ENCODE measurements at places on chromosomes 12 and 14. TPM values are rescaled to one million over a fixed set of nuclear protein-coding genes. Genes with fewer than 3 reads are reported as not detected.
A peak's percentile ranks its signal among the peaks of the same experiment; 100 is the strongest.

DNA sequence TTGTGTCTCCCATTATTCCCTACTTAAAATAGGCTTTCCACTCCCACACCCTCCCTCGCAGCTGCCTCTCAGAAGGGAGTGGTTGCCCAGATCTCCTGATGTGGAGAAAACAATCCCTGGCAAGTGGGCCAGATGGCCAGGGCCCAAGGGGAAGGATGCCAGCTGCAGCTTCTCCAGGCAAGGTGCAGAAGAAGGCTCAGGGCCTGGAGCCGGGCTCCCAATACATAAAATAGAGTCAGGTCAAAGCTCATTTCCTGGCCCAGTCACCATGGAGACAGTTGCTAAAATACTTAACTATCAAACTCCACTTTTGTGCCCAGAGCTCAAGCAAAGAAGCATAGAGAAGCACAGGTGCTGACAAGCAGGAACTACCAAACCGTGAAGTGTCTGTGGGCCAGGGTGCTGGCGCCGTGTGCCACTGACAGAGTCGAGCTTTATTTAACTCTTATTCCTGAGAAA is 45.7 kb upstream of the ITPR2 start:
- H3K27ac ChIP-seq, result peak overlapping the region; percentile 64
- no peaks in the 10 kb centered on the region for H3K36me3 ChIP-seq
- H3K4me3 ChIP-seq, result no peak overlapping the region
- peaks cover 34% of the 10 kb centered on the region for H3K4me1 ChIP-seq
- DNase-seq, result peak; percentile 84

DNA sequence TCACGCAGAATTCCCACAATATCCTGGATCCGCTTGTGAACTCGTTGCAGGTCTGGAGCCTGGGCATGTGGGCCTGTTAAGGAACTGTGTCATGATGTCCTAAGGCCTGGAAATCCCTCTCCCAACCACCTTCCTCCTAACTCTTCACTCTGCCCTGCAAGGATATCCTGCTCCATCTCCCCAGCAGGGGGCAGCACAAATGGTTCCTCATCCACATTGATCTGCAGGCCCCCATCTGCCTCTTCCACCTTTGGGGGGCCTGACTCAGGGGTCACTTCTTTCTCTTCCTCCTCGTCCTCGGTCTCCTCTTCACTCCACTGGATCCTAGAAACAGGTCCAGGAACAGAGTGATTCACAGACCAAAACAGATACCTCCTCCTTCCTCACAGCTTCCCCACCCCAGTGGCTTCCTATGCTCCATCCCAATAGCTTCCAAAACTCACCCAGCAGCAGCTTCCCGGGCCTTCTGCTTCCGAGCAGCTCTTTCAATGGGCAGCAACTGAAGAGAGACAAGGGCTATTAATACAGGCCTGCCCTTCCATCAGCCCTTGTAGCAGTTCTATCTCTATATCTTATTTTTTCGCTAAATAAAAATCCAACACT is 4.5 kb downstream of the NOP2 start:
- H3K27ac ChIP-seq, result no peak overlapping the region
- no peak overlapping the region for H3K4me3 ChIP-seq
- peaks cover 7% of the 10 kb centered on the region for H3K4me1 ChIP-seq
- H3K27me3 ChIP-seq, result no peaks in the 10 kb centered on the region
- DNase-seq, result peak; percentile 54

DNA sequence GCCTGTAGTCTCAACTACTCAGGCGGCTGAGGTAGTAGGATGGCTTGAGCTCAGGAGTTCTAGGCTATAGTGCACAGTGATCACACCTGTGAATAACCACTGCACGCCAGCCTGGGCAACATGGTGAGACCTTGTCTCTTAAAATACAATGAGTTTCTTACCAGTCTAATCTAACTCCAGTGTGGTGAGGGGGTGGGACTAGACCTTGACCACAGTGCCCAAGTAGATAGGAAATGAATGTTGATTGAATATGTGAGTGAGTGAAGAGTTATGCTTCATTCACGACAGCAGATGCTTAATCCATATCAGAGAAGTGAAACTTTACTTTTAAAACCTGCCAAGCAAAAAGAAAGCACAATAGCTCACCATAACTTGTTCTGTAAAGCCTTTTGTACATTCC is 11.2 kb upstream of the AK7 start:
- no peaks in the 10 kb centered on the region for H3K4me1 ChIP-seq
- H3K4me3 ChIP-seq, result no peak overlapping the region
- no peak for DNase-seq
- H3K27me3 ChIP-seq, result no peaks in the 10 kb centered on the region

DNA sequence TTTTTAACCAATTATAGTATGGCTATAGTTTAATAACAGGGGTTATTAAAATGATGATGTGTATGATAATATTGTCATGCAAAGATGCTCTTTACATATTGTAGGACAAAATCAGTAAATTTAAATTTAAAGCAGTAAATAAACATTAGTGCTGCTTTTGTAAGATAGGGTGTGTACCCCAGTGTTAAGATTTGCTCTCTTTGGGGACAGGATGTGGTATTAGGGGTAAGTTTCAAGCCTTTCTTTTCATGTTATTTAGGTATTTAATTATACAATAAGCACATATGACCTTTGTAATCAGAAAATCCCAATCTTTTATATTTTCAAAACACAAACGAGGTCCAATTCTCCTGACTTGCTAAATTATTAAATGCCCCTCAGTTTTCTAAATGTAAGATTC is 39.7 kb upstream of the RPH3A start:
- H3K4me3 ChIP-seq, result no peak overlapping the region
- no peaks in the 10 kb centered on the region for H3K4me1 ChIP-seq
- no peak overlapping the region for H3K27ac ChIP-seq
- peaks cover 8% of the 10 kb centered on the region for H3K27me3 ChIP-seq
- no peaks in the 10 kb centered on the region for H3K36me3 ChIP-seq
- no peak for DNase-seq

- DNase-seq, result no peak
- H3K4me1 ChIP-seq, result peaks cover 16% of the 10 kb centered on the region
- no peaks in the 10 kb centered on the region for H3K27me3 ChIP-seq
- peaks cover 28% of the 10 kb centered on the region for H3K36me3 ChIP-seq
- H3K4me3 ChIP-seq, result no peak overlapping the region
- no peak overlapping the region for H3K27ac ChIP-seq
These were observed 14.8 kb downstream of the PLEKHA5 start for GRCh38 chr12:19144287-19144686.

- H3K4me1 ChIP-seq, result peaks cover 2% of the 10 kb centered on the region
- H3K27me3 ChIP-seq, result no peaks in the 10 kb centered on the region
- no peak overlapping the region for H3K27ac ChIP-seq
- no peaks in the 10 kb centered on the region for H3K36me3 ChIP-seq
- no peak overlapping the region for H3K4me3 ChIP-seq
These were observed 53.9 kb downstream of the EMP1 start for GRCh38 chr12:13250416-13250815.

DNA sequence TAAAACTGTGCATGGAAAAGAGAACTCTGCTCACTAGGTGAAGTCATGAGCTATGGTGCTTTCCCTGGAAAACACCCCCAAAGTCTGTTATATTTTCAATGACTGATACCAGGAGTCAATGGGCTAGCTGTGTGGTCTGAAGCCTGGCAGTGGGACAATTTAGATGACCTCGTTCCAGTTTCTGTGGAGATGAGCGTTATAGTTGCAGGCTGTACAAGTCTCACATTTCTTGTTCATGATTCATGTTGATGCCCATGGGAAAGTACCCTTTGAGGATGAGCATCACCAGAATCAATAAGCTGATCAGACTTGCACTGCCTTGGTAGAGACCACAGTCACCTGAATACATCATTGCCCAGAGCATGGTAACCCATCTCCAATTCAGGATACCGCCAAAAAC is 70.7 kb downstream of the NOVA1 start:
- H3K27ac ChIP-seq, result no peak overlapping the region
- DNase-seq, result no peak
- no peak overlapping the region for H3K4me3 ChIP-seq
- no peaks in the 10 kb centered on the region for H3K36me3 ChIP-seq
- H3K27me3 ChIP-seq, result no peaks in the 10 kb centered on the region
- no peaks in the 10 kb centered on the region for H3K4me1 ChIP-seq

DNA sequence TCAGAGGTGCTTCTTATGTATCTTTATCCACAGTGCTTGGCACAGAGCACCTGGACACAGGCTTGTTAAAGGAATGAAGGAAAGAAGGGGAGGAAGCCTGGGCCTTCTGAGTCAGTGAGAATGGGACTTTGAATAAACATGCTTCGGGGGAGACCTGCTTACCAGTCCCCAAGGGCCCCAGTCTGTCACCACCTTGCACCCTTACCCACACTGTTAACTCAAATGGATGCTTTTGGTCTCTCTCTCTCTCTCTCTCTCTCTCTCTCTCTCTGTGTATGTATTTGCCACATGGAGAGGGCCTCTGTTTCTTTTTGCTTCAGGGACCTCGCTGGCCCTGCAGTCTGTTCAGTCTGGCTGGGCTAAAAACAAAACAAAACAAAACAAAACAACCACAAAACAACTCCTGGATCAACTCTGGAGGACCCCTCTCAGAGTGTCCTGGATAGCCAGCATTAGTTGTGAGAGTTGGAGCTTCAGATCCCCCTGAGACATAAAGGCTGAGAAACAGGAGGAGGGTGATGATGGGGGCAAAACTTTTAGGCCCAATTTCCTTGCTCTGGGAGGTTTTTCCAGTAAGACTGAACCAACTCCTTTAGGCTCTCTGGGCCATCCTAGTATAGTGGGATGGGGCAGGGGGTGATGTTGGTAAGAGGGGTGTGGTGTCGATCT is 1.9 kb downstream of the KIF5A start:
- peaks cover 5% of the 10 kb centered on the region for H3K4me1 ChIP-seq
- no peak overlapping the region for H3K4me3 ChIP-seq
- peaks cover 27% of the 10 kb centered on the region for H3K27me3 ChIP-seq
- no peak overlapping the region for H3K27ac ChIP-seq
- no peaks in the 10 kb centered on the region for H3K36me3 ChIP-seq

DNA sequence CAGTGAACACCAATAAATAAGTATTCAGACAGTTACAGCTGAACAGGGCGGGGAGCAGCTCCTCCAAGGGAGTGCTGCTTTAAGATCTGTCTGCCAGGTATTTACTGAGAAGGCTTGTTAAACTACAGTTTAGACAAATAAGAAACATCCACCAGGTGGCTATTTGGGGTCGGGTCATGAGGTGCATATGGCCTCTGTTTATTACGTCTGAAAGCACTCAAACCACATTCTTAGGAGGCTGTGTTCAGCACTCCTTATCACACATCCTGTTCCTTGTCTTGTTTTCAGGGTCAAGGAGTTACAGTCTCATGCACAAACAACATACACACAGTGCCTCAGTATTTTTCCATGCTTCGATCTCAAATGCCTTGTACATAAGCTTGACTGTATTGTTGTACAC is 78.8 kb downstream of the KCNMB4 start:
- no peaks in the 10 kb centered on the region for H3K27me3 ChIP-seq
- DNase-seq, result no peak
- no peaks in the 10 kb centered on the region for H3K36me3 ChIP-seq
- no peak overlapping the region for H3K27ac ChIP-seq
- H3K4me3 ChIP-seq, result no peak overlapping the region

Gene MANSC4
- not detected for polyA plus RNA-seq

Gene SRGAP1
- polyA plus RNA-seq, result 1.3 TPM

Gene SRRM4
- 0.37 TPM for polyA plus RNA-seq

Gene TGFB3
- 10.2 TPM for polyA plus RNA-seq

Gene SMIM41
- polyA plus RNA-seq, result not detected

Gene TESPA1
- 0.44 TPM for polyA plus RNA-seq

Gene CYP46A1
- polyA plus RNA-seq, result 1.5 TPM

Gene SLC10A1
- polyA plus RNA-seq, result not detected

Gene CGRRF1
- 21.3 TPM for polyA plus RNA-seq

Gene RDH12
- not detected for polyA plus RNA-seq

Gene SERPINA5
- 4.9 TPM for polyA plus RNA-seq
